Inflammatory macrophage (primary cell): ENCODE measurements at places on chromosomes 5 and 9.

GRCh38 chr9:441126-441525, 226.5 kb downstream of the DOCK8 start:
- no peak for DNase-seq

DNA sequence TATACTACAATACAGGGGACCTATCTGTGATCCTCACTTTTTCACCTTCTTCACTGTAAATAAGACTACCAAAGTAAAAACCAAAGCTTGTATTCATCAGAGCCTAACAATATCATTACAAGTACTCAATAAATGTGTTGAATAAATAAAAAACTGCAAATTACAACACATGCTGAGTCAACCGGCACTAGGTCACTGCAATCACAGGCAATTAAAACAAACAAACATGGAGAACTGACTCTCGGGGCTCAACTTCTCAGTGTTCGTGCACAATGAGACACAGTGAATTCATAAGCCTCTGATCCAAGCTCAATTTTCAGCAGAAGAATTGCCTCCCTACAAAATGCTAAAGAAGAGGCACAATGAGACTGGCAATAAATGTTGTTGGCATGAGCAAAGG, 69.2 kb downstream of the CDK5RAP2 start:
- DNase-seq: no peak

- DNase-seq: no peak
Measured at GRCh38 chr5:90876366-90876765, 317.8 kb downstream of the ADGRV1 start.

DNA sequence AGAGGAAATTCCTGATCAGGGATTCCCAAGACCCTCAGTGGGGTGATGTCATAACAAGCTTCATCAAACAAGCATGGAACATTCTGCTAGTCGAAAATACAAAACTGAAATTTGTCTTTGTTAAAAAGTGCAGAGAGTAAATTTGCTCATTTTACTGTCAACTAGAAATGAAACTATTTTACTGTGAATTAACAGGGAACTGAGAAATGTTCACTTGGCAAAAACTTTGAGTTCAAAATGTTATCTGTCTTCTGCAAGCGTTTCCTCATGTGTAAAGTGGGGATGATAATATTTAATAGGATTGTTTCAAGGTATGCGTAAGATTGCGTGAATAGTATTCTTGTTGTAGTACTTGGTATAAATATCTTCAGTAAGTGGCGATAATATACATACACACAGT, 45.4 kb downstream of the ALDH1A1 start:
- DNase-seq: no peak

- DNase-seq: no peak
Measured at GRCh38 chr9:135267191-135267809, 179.8 kb downstream of the OLFM1 start.
